ENCODE measurements at places on chromosomes 4 and X.

- DNase-seq, result no peak
Observed at GRCh38 chr4:98068495-98068894, 74.8 kb downstream of the STPG2 start.

DNA sequence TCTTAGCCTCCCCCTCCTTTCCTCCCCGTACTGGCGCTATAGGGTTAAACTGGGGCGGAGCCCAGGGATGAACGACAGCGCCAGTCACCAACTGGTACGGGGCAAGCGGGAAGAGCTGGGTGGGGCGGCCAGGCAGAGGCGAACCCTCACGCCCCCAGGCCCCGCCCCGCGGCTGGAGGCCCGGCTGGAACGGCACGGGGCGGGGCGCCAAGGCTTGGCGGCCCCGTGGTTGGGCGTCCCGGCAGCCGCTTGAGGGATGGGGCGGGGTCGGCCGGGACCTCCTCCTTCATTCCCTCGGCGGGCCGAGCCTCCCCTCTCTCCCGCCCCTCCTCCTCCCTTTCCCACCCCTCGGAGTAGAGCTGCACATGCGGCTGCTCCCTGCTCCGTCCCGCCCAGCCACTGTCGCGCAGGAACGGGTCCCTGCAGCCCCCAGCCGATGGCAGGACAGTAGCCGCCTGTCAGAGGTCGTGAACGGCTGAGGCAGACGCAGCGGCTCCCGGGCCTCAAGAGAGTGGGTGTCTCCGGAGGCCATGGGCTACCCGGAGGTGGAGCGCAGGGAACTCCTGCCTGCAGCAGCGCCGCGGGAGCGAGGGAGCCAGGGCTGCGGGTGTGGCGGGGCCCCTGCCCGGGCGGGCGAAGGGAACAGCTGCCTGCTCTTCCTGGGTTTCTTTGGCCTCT is at the start of gene EDA:
Gene EDA, plus strand, starts transcription at position 335 of the 678 bp plus-strand sequence.
- DNase-seq, result peak; percentile 47

GRCh38 chr4:8341691-8342090 is 72.1 kb downstream of the HTRA3 start:
- DNase-seq, result no peak

GRCh38 chr4:92733231-92733630 is 429.5 kb downstream of the GRID2 start:
- DNase-seq, result no peak

GRCh38 chr4:134807231-134807745 is 605.7 kb upstream of the PABPC4L start:
- DNase-seq, result no peak

- no peak for DNase-seq
Observed at GRCh38 chr4:106985830-106986229, 50.3 kb downstream of the DKK2 start.

- no peak for DNase-seq
Observed at GRCh38 chr4:89545315-89545714, 237.7 kb upstream of the GPRIN3 start.

DNA sequence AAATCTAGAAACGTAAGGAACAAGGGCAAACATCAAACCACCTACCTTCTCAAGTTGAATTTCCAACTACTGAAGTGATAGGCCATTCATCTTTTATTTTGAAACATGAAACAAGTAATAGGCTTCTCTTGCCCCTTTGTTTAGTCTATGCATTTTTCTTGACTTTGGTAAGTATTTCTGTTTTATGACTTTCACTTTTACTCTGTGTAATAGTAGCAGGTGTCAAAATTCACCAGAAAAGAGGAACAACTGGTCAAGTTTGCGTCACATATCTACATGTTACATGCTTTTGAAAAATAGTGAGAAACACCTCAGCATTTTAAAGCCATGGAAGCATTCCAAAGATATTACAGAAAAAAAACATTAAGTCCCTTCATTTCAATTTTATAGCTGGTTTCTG is 157.1 kb upstream of the FTHL17 start:
- no peak for DNase-seq

DNA sequence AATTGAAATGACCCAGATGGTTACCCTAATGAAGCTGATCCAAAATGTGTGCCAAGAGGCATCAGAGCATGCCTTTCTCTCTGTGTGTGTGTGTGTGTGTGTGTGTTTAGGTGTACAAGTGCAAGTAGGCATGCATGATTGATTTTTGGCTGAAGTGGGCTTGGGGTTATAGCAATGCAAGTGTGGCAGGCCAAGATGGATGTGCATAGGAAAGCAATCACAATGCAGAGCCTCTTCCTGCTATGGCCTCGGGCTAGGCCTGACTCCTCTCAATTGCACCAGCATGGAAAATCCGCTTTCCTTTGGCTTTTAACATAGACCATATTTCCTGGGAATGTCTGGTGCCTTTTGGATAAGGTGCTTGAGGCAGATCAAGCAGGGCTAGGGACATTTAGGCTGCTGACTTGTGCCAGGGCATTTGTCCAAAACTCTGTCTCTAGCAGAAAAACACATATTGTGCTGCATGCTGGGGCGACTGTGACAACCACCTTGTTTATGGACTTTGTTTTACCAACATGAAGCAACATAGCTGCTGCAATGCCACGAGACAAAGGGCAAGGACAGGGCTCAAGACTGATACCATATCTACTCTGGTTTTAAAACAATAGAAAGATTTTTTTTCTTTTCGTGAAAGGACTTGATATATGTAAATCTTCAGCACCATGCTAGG is 395.7 kb downstream of the RAPGEF2 start:
- DNase-seq, result peak; percentile 2

GRCh38 chr4:93841803-93842345 is 13.3 kb downstream of the ATOH1 start:
- DNase-seq, result no peak

DNA sequence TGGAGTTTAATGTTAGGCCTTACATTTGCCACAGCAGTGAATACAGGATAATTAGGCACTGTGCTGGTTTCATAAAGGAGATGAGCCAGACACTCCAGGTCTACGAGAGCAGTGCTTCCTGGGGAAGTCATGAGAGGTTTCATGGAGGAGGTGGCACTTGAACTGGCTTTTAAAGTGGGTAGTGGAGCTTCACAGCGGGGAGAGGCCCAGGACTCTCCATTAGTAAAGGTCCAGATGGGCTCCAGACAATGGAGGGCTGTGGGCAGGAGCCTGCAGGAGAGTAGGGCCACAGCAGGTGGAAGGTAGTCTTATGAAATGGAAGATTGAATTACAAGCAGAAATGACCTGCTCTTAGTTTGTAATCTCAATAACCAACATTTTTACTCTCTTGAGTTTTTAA is 29.0 kb downstream of the CLDN22 start:
- DNase-seq, result peak; percentile 70

GRCh38 chrX:19133784-19134183 is 11.5 kb upstream of the ADGRG2 start:
- no peak for DNase-seq

- peak; percentile 10 for DNase-seq
Observed at GRCh38 chr4:73308286-73308685, 49.7 kb upstream of the ANKRD17 start.

GRCh38 chrX:40660381-40660780 is 13.0 kb upstream of the CXorf38 start:
- no peak for DNase-seq

DNA sequence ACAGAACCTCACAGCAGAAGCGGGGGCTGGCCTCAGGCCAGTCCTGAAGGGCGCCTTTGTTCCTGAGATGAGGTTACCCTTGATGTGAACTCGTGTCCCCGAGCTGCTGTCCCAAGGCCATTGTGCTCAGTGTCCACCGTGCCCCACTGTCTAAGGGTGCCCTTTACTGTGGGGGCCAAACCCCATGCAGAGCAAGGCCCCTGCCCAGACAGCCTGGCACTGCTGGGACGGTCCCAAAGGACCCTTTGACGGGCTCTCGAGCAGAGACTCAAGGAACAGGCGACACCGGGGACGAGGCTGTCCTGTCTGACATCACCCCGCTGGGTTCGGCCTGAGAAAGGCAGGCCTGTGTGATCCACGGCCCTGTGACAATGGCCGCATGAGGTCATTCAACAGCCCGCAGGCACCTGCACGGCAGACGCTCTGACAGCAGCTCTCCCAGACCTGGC is 100.6 kb downstream of the ABLIM2 start:
- DNase-seq, result no peak

GRCh38 chrX:69234624-69235023 is 69.4 kb upstream of the PJA1 start:
- no peak for DNase-seq

GRCh38 chr4:92629302-92629701 is 325.5 kb downstream of the GRID2 start:
- DNase-seq, result no peak

DNA sequence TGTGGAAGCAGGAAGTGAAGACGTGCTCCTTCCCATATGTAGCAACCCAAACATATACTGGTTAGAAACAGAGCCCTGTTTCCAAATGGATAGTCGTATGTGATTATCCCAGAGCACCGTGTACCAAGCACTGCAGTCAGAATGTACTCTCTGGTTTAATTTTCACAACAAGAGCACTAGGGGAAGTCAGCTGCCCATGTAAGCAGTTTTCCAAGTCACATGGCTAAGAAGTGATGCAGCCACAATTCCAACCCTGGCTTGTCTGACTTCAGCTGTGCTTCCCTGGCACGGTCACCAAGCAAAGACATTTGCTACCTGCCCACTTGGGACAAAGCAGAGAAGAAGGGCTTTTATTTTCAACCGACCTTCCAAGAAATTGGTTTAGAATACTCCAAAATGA is 28.2 kb upstream of the CEP135 start:
- no peak for DNase-seq

- DNase-seq, result no peak
Observed at GRCh38 chr4:86319390-86319789, 40.5 kb downstream of the MAPK10 start.

GRCh38 chrX:140572724-140573123 is 67.9 kb upstream of the SOX3 start:
- DNase-seq, result no peak

GRCh38 chr4:168183717-168184571 is 91.6 kb downstream of the ANXA10 start:
- peak; percentile 5 for DNase-seq

DNA sequence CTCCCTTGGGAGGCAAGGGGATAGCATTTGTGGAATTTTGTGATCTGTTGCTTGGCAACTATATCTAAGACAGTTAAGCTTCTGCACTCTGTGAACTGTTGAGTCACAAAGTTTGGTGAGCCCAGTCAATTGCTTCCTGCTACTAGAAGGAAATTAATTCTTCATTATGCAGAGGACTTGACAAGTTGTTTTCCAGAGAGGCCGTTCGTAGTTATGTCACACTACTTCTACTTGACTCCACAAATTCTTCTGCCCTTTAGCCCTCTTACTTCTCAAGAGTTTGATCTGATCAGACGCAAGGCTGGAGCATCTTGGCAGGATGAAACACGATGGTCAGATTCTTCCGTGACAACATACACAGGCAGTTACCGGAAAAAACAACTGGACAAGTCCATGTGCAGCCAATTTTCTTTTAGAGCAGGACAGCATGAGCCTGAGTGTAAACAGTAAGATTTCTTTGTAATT is at the start of gene C4orf51:
Gene C4orf51, plus strand, starts transcription at position 156 of the 465 bp plus-strand sequence. Its CDS starts 58 bp downstream, at position 214.
- peak; percentile 33 for DNase-seq

- no peak for DNase-seq
Observed at GRCh38 chr4:42083816-42084215, 68.6 kb downstream of the BEND4 start.

- DNase-seq, result peak; percentile 18
Observed at GRCh38 chr4:7843831-7844593, 95.6 kb downstream of the AFAP1 start.

DNA sequence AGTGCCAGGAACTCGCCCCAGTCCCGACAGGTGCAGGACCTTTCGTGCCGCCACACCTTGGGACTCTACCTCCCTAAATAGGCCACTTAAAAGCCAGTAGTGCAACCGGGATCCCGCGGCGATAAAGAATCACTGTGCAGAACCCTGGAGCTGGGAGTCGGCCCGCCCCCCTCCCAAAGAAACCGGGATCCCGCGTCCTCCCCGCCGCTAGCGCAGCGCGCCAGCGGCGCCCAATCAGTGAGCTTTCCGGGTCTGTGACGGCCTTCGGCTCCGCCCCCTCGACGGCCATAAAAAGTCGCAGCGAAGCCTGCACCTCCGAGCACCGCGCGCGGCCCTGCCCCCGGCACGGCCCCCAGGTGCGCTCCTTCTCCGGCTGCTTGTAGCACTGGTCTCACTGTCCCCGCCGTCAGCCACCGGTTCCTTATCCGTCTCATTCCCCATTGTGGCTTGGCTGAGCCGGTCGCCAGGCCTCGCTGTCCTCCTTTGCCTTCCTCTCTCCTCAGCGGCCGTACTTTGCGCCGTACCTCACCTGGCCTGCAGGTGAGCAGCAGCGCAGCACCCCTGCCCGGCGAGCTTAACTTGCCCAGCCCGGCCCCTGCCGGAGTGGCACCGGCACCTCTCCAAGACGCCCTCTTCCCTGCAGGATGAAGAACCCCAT is at the start of gene LRAT:
Gene LRAT, plus strand, starts transcription at position 318 of the 658 bp plus-strand sequence. Its CDS starts 327 bp downstream, at position 645.
- DNase-seq, result peak; percentile 7

DNA sequence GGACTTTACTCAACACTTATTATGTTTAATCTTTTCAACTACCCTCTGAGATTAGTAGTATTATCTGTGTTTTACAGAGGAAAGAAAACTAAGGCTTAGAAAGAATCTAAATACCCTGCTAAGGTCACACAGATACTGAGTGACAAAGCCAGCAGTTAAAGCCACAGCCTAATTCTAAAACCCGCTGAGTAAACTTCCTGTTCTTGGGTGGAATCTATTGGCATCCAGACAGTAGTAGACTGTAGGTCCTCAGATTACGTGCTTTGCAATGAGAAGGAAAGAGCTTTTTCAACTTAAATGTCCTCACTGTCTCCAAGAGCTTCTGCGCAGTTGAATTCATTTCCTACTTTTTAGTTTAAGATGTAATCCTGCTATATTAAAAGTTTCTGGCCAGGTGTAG is 126.0 kb downstream of the TENM3 start:
- DNase-seq, result no peak

GRCh38 chr4:178665916-178666315 is 1223.7 kb upstream of the AGA start:
- no peak for DNase-seq

- no peak for DNase-seq
Observed at GRCh38 chr4:109947457-109947856, 34.8 kb downstream of the EGF start.

GRCh38 chr4:2248821-2249261 is 6.9 kb upstream of the HAUS3 start:
- no peak for DNase-seq

DNA sequence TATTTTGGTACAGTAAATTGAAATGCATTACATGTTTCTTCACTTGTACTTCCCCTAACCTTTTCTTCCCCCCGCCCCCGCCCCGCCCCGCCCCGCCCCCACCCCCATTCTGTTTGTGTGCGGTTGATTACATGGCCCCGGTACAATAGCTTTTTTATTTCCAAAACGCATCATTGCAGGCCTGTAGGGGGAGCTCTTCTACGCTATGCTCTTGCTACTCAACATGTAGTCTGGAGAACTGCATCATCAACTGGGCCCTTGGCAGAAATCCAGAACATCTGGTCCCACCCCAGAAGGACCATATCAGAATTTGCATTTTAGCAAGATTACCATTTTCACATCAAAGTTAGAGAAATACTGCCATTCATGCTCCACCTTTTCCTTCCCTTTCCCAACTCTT is 333.3 kb upstream of the DDX53 start:
- DNase-seq, result no peak
